ENCODE measurements at places on chromosomes 13 and 19.

DNA sequence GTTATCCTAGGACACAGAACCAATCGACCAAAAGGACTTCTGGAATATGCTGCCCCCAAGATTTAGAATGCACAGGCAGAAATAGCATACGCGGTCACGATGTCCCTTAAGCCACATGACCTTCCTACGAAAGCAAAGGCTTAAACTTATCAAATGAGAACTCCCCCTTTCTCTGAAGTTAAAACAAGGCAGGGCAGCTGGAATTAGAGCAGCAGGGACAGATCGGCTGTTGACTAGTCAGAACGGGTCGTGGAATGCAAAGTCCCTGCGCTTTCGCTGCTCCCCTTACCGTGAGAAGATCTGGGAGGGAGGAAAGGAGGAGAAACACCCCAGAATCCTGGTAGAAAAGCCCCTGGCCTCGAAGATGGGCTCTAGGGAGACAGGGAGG lies 799 bp upstream of the USPL1 start:
- peak; percentile 91 for DNase-seq

- DNase-seq, result no peak
Observed at GRCh38 chr13:22055259-22055658, 384.4 kb downstream of the FGF9 start.

DNA sequence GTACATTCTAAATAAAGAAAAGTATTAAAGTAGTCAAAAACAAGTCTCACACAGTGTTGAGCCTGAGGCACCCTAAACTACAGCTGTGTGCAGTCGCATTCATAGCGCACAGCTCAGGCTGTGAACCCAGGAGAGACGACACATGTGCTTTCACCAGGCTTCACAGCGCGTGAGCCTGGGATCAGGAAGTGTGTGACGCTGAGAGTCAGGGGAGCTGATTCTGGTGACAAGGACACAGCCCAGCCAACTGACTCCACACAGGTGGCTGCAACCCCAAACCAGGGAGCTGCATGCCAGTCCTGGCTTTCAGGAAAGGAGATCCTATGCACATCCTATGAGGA lies 41.6 kb downstream of the COL4A1 start:
- DNase-seq, result peak; percentile 91

- DNase-seq, result no peak
Observed at GRCh38 chr13:80462037-80462436, 121.1 kb upstream of the SPRY2 start.

- DNase-seq, result no peak
Observed at GRCh38 chr13:39656325-39656677, 839 bp downstream of the COG6 start.

GRCh38 chr19:12766051-12766521 lies 9.3 kb downstream of the HOOK2 start:
- DNase-seq, result peak; percentile 83

DNA sequence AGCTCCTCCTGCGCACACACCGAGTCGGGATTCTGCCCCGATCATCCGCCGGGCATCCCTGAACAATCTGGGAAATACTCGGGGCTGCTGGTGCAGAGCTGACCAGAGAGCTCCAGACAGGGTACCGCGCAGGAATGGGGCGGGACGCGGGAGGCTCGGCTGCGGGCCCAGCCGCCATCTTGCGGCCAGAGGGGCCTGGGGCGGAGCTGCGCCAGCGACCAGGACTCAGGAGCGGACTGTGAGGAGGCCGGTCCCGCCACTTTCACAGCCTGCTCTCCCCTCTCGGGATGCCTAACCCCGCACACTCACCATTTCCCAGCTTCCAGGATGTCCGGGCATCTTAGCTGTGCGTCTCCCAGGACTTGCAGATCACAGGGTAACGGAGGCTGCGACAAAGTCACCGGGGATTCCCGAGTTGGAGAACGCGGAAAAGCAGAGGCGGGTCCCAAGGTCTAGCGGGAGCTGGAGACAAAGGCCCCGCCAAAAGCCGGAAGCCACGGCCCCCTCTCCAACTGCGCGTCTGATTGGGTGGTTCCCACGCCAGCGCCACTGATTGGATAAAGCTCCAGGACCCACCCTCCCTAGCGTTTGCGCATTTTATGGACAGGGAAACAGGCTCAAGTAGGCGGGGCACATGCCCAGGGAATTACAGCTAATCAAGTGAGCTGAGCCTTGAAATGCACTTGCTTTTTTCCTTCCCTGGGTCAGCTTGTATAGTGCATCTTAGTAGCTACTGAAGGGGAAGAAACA lies 15.8 kb upstream of the ZNF43 start:
- peak; percentile 98 for DNase-seq

DNA sequence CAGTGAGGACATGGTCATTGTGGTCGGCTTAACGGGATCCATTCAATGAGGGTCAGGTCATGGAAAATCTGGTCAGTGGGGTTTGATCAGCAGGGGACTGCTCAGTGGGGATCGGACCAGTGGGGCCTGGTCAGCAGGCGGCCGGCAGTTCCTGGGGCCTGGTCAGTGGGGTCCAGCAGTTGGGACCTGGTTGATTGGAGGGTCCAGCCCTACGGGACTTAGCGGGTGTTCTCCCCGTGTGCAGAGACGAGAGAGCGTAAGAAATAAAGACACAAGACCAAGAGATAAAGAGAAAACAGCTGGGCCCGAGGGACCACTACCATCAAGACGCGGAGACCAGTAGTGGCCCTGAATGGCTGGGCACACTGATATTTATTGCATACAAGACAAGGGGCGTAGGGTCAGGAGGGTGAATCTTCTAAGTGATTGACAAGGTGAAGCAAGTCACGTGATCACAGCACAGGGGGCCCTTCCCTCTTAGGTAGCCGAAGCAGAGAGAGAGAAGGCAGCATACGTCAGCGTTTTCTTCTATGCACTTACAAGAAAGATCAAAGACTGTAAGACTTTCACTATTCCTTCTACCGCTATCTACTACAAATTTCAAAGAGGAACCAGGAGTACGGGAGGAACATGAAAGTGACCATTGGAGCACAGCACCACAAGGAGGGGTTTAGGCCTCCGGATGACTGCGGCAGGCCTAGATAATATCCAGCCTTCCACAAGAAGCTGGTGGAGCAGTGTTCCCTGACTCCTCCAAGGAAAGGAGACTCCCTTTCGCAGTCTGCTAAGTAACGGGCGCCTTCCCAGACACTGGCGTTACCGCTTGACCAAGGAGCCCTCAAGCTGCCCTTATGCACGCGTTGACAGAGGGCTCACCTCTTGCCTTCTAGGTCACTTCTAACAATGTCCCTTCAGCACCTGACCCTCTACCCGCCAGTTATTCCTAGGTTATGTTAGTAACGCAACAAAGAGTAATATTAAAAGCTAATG lies 62.1 kb upstream of the TPM4 start:
- no peak for DNase-seq

DNA sequence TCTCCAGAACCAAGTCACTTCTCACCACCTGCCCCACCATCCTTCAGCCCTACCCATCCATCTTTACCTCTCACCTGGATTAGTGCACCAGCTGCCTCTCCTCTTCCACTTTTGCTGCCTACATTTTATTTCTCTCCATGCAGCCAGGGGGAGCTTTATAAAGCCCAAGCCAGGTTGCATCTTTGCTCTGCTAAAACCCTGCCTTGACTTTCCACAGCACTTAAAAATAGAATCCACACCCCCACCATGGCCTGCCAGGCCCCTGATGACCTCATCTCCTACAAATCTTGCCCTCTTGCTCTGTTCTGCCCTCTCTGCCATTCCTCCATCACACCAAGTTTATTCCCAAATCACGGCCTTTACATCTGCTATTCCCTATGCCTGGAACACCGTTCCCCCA lies 1.8 kb downstream of the HOOK2 start:
- DNase-seq, result no peak

DNA sequence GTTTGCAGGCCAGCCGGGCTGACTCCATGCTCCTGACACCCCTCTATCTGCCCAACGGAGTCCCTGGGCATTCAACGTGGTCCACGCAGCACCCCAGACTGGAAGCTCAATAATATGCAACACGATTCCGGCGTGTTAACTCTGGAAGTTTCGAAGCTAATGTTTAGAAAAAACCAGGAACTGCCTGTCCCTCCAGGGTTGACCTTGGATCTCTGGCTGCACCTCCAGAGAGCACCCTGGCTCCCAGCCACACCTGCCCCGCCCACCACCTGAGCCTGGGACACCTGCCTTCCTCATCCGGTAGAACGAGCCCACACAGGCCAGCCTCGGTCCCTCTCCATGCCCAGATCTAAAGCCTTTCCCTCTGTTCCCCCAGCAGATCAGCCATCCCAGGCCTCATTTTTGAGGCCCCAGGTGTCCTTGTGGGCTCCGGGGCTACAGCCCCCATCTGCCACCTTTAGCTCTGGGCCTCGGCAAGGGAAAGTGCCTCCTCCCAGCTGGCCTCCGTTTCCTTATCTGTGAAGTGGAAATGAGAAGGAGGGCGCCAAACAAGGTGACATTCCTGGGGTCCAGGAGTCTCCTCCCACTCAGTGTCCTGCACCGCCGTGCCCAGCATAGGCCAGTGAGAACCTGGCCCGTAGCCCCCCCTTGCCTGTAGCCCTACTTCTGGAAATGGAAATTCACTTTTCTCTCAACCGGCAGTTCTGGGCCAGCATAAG lies 38.7 kb downstream of the KLF2 start:
- DNase-seq, result no peak

DNA sequence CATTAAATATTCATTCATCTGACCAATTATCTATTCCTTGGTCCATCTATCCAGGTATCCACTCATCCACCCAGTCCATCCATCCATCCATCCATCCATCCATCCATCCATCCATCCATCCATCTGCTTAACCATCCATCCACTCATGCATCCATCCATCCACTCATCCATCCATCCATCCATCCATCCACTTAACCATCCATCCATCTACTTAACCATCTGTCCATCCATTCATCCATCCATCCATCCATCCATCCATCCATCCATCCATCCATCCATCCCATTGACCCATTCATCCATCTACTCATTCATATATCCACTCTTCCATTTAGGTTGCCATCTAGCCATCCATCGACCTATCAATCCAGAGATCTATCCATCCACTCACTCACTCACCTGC lies 11.4 kb downstream of the MYBPC2 start:
- no peak for DNase-seq

- no peak for DNase-seq
Observed at GRCh38 chr13:97021241-97021640, 27.0 kb upstream of the OXGR1 start.

DNA sequence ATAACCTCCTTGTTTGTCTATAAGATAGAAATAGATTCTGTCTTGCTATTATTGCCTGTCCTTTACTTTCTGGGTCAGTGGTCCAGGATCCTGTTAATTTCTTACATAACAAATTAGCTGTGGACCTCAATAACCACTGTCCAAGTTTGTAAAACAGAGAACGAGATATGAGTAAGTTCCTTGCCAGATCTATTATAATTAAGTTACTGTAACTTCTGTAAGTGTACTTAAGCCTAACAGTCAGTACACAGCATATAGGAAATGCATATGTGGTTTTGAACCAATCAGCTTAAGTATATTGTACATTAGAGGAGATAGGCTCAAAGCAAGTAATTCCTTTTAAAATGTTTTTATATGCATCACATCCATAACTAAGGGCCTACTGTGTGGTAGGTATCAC lies 34.9 kb downstream of the HTR2A start:
- no peak for DNase-seq

DNA sequence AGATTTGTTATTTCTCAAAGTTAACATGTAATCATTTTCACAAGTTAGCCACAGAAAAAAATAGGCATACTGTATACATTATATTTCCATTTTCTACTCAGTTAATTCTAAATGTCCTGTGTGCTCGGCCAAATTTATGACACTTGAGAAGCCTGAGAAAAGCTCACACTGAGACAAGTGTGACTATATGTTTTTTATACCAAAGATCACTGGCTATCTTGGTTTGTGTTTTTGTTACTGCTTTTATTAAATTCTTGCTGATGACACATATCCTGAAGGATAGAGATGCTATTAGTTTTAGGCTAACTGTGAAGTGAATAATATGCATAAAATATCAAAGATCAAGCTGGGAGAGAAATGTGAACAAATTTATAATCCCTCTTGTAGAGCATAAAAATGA lies 49.3 kb upstream of the IL17D start:
- DNase-seq, result peak; percentile 73

DNA sequence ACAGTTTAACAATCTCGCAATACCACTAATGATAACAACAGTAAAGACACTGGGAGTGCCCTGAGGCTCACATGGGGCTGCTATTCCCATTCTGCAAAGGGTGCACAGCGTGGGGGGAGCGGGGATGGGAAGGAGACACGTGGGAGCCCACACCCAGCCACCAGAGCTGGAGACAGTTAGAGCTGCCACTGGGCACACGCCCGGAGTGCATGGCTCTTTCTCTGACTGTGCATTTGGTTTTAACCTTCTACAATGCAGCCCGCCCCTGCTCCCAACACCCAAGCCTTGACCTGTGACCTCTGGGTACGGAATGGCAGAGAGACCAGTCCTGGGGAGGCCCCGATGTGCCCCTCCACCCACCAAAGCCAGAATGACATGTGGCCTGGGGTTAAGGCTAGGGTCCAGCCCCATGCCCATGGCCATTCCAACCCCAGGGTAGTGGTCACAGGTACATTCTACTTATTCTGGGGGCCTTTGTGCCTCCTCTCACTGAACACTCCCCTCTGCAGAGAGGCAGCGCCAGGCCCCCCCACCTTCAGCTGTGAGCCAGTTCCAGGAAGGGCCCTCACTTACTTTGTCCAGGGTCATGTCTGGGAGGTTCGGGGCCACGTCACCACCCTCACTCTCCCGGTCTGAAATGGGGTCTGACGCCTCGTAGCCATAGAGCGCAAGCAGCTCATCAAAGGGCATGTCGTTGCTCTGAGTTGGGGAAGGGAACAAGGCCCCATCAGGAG lies 17.1 kb downstream of the MIER2 start:
- no peak for DNase-seq

DNA sequence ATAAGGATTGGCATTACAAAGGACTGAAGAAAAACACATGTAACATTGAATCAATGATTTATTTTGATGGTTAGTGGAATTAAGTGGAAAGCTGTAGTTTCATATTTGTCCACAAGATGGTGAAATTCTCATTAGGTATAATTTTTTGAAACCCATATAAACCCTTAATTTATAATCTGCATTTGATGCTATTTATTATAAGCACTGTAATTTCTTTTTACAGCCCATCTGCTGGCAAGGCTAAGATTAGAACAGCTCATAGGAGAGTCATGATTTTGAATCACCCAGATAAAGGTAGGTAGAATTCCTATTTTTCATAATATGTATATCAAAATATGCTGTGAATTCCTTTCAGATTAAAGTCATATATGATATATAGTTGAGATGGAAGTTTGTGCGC lies 62.2 kb downstream of the DNAJC15 start:
- DNase-seq, result peak; percentile 24

- DNase-seq, result no peak
Observed at GRCh38 chr13:47426126-47426849, 529.4 kb upstream of the HTR2A start.

DNA sequence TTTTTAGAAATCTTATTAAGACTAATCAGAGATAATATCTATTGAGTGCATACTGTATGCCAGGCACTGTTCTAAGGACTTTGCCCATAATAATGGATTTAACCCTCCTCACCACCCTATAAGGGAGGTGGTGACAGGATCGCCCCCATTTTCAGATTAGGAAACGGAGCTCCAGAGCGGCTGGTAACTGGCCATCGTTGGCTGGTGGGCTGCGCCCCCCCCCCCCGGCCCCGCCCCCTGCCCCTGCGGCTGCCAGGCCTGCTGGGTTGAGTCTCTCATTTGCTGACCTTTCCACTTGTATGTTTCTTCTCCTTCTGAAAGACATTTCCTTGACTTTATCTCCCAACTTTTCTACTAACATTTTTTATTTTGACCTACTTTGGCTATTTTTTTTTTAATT lies 8.5 kb downstream of the ARHGEF7 start:
- DNase-seq, result no peak

Measured in dermis microvascular lymphatic vessel endothelial cell (primary cell).